Activated T-cell treated with anti-CD3 and anti-CD28 coated beads, Interleukin-2, amount 50 U/mL, for 1 hour (primary cell): ENCODE measurements at places on chromosomes 12 and 14.
A peak's percentile ranks its signal among the peaks of the same experiment; 100 is the strongest.

DNA sequence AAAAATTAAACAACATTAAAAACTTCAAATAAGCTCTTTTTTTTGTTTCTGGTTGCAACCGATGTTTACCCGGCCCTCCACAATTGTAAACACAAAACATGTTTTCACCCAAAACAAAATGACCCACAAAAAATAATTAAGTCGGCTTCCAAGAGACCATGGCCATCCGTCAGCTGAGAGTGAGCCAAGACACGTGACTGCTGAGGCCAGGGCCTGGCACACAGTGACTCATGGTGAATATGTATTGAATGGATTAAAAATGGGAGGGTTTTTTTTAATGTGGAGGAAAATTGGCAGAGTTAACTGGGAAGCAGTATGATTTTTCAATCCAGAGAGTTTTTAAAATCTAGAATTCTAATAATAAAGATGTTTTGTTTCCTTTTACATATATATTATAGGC is 13.8 kb upstream of the CPNE8 start:
- no peak for DNase-seq

DNA sequence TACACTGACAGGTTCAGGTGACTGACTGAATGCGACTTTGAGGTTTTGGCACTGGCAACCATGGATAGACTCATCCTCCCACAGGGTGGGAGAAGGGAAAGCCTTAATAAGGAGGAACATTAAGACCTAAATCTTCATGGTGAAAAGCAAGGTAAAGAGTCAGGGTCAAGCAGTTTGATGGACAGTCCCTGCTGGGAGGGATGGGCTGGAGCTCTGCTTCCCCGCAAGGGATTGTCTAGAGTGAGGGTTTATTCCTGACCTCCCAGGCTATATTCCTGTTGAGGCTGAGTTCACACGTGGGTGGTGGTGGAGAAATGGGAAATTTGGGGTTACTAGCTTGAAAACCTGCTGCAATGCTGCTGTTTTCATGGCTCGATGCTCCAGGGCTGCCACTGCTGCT is 9.4 kb upstream of the STAC3 start:
- DNase-seq: no peak

- no peak for DNase-seq
Observed at GRCh38 chr14:70148351-70148750, 40.4 kb downstream of the SLC8A3 start.

GRCh38 chr14:75804570-75805275 is 143.7 kb downstream of the TTLL5 start:
- no peak for DNase-seq

DNA sequence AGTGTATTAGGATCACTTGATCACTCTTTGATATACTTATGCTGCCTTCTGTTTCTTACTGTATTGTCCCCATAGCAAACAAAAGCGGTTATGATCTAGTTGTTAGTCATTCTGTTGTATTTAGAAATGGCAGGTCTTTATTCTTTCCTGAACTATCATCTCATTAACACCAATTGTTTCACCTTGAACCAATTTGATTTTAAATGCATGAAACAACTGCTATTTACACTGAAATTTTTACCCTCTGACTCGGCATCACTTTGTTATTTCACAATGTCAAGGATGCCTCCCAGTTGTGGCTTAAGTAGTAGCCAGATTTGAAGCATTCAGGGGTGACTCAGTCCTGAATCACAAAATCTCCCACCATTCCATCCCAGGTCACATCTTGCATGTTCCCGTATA is 303.5 kb downstream of the EGLN3 start:
- DNase-seq: no peak

DNA sequence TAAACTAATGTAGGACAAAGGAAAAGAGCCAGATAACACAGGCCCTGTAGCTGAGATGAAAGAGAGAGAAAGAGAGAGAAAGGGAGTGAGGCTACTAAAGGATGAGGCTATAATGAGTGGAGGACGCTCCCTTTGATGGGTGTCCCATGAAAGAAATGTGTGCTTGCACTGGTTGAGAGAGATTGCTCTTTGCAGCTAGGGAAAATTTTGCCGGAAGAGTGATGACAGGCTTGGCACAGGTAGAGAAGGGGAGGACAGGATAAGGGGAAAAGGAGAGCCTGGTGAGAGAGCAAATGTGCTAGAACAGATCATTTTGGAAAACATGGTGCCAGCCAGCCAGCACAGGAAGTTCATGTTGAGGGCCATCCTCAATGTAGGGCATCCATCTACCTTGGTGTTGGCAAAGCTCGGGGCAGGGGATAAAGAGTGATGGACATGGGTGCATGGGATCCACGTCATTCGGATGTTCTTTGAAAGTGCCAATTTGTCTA is 248.6 kb downstream of the BTG1 start:
- no peak for DNase-seq

- no peak for DNase-seq
Observed at GRCh38 chr12:109777544-109777943, 55.7 kb downstream of the TRPV4 start.

- DNase-seq: no peak
Observed at GRCh38 chr14:35929186-35929585, 103.0 kb downstream of the BRMS1L start.

DNA sequence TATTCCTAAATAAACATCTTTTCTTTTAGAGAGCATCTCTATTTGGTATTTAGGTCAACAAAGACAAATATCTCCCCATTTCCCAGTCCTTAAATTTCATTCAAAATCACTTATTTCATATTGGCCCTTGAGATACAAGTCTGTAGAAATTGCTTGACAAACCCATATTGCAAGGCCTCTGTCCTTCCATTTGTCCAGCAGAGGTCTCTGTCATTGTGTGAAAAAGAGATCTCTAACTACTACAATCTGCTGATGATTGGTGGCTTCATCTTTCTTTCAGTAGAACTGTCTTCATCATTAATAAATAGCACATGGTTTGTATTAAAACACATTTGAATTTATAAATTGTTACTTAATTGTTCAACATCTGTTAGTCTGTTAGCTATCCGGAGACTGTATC is 252.6 kb downstream of the ACSS3 start:
- no peak for DNase-seq

DNA sequence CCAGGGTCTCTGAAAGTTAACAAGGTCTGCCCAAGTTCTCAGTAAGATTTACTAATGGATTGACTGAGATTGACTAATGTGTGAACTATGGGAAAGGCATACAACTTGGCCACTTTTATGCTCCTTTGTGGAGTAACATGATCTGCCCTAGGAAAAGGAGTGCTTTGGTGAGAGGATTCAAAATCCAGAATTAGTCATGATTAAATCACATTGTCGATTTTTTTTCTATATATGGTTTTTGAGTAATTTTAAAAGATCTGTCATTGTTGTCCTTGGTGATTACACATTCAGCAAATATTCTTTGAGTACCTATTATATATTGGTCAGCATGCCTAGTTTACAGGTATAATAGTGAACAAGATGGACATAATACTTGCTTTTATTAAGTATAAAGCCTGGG is 147.7 kb upstream of the SYT10 start:
- DNase-seq: no peak

GRCh38 chr12:26492406-26492805 is 297.0 kb downstream of the SSPN start:
- DNase-seq: no peak

- peak; percentile 73 for DNase-seq
Observed at GRCh38 chr12:51217133-51217967, 512 bp downstream of the POU6F1 start.

DNA sequence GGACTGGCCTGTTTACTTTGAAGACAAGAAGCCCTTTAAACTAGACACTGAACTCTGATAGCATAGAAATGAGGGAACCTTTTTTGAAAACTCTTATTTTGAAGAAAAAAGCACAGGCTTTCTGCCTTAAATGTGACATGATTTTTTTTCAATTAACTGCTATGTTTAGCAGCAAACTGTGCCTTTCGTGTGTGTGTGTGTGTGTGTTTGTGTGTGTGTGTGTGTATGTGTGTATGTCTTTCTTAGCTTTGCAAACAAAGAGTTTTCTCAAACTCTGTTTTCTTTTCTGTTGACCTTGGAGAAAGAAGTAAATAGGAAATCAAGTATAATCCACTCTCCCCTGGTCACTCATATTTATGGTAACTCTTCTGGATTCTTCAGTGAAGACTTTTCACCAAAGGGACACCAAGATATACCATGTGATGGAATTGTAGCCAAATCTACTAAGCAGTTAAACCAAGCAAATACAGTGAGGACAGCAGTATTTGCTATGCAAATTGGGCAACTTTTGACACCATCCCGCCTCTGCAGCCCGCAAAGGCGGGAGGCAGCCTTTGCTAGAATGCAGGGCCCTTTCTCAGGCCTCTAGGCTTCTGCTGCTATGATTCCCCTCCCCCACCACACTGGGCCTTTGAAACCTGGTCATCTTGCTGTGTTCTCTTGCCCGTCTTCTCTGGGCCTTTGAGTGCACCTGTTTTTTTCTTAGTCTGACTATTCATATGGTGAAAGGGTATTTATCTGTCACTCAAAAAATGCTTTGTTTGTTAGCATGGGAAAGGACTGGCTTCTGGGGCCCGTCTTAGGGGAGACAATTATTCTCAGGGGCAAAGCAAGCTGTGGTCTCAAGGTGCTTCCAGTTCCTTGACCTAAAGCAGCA is 107.9 kb downstream of the MYRFL start:
- DNase-seq: no peak

DNA sequence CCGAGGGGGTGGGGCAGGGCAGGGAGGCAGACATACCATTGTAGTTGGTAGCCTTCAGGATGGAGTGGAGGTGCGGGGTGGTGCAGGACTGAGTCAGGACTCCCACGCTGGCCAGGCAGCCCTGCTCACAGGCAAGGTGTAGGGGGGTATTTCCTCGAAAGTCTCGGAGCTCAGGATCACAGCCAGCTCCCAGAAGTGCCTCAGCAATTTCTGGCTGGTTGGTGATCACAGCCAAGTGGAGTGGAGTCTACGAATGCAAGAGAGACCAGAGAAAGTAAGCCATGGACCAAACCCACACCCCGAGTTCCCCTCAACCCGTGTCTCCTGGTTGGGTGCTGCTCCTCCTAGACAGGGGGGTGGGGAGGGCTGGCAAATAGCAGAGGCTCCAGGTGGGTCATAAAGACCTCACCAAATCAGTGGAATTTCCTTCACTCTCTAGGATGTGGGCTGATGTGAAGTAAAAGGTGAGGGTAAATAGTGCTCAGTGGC is 1.4 kb downstream of the NFKBIA start:
- DNase-seq: peak; percentile 51

- DNase-seq: no peak
Observed at GRCh38 chr14:95286645-95287044, 33.1 kb downstream of the CLMN start.

- DNase-seq: no peak
Observed at GRCh38 chr12:89695830-89696229, 12.8 kb downstream of the ATP2B1 start.

DNA sequence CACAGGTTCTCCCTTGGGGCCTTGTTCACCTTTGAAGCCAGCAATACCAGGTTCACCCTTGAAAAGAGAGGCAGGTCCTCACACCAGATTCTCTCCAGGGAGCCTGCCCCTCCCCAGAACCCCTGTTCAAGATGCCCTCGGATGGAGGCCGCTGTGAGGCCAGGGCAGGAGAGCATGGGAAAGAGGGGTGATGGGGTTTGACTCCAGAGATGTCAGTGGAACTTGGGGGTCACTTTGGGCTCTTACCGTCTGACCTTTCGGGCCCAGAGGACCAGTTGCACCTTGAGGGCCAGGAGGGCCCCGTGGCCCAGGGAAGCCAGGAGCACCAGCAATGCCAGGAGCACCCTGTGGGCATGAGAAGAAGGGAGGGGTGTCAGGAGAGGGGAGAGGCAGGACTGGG is 17.4 kb downstream of the COL2A1 start:
- no peak for DNase-seq

GRCh38 chr14:55160989-55161388 is 30.4 kb downstream of the DLGAP5 start:
- DNase-seq: no peak

GRCh38 chr14:59427653-59428580 is 37.3 kb downstream of the GPR135 start:
- no peak for DNase-seq

DNA sequence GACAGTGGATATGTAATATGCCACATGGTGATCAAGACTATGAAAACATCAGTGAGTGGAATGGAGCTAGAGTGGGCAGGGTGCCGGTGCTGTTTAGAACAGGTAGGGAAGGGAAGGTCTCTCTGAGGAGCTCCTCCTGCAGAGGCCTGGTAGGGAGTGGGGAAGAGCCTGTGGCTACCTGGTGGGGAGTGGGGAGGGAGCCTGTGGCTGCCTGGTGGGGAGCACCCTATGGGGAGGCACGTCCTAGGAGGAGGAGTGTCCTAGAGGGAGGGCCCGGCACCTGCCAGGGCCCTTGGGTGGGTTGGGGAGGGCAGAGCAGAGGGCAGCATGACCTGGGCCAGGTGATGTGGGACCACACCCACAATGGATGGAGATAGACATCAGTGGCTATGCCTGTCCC is 122.6 kb downstream of the ADGRD1 start:
- DNase-seq: no peak

DNA sequence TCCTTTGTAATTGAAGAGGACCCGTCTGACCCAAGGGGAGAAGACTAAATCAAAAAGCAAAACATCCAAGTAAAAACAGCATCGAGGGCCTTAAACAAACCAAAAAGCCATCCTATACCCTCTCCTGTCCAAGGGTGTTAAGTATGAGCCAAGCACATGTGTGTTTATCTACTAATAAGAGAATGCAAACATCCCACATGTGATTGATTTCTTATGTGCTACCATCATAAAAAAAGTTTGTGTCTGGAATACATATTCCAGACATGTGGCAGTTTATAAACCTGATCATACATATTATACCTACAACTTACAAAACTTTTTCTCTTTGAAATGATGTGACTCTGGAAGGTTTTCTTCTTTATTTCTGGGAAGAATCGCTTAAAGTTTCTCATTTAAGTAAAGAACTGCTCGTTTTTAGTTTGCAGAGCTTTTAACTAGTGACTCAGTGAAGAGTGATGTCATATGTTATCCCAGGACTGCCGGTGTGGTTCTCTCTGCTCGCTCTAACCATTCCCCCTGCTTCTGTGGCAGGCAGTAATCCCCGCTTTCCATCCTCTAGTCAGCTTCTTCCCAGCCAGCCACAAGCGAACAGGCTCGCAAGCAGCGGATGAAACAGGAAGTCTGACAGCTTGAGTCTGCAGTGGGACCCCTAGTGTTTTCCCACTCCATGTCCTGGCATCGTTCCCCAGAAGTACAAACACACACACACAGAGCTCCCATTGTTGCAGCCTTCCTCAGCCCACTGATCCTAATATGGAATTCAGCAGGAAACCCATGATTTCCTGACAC is 431 bp upstream of the RHOJ start:
- no peak for DNase-seq

GRCh38 chr12:69431591-69432222 is 38.5 kb upstream of the FRS2 start:
- DNase-seq: no peak

- DNase-seq: no peak
Observed at GRCh38 chr12:56317675-56318074, 1.9 kb upstream of the CNPY2 start.
